ENCODE measurements at places on chromosomes 7 and 10.

DNA sequence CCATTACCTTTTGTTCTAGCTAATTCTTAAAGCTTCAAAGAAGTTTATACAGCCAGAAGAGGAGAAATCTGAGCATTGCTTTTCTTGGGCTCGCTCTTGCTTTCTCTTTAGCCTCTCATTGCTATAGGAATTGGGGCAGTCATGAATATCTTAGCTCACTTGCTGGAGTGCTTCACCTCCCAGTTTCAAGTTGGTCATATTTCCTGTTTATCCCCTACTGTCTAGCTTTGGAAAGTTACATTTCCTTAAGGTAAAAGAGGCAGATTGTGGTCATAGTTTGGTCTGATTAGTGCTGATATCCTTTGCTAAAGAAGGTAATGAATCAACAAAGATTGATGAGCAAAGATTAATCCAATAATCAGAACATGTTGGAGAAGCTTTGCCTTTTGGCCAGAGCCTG, 77.7 kb upstream of the GLI3 start:
- no peak for DNase-seq

- DNase-seq: no peak
These were observed 7.2 kb downstream of the INA start for GRCh38 chr10:103284170-103284569.

DNA sequence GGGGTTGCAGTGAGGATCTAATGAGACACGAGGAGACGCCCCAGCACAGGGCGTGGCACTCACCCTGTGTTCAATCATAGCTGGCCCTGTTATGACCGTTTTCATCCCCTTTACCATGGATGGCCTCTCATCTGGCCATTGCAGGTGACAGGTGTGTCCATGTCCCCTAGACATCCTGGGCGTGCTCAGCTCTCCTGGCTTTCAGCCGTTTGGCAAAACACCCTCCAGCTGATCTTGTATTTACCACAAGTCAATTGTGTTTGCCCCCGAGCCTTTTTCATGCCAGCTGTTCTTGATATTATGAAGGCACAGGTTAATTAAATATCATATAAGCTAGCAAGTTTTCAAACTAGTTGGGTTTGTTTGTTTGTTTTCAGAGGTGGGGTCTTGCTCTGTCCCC, 97.1 kb downstream of the CHST15 start:
- DNase-seq: no peak

DNA sequence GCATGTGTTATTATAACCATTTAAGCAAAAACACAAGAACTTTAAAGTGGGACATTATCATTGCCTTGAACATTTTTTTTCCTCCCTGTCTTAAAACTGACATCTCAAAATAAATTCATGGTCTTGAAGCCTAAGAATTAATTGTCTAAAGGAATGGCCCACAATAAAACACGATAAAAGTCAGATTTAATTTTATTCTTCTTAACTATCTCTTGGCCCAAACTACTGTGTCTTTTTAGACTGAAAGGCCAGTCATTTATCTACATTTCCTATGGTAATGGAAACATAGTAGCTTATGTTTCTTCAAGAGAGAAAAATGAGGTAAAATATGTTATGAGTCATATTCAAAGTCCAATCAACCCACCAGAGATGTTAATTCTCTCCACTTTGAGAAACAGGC, 24.4 kb upstream of the ETV1 start:
- no peak for DNase-seq

DNA sequence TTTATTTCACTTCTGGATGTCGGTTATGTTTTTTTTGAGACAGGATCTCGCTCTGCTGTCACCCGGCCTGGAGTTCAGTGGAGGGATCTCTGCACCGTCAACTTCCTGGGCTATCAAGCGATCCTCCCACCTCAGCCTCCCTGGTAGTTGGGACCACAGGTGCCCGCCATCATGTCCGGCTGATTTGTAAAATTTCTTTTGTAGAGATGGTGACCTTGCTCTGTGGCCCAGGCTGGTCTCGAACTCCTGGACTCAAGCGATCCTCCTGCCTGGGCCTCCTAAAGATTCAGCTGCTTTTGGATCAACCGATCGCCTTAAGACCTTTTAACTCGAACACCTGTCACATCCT, 606 bp upstream of the RABGEF1 start:
- no peak for DNase-seq

- no peak for DNase-seq
These were observed 99.7 kb downstream of the MAPK8 start for GRCh38 chr10:48406204-48406603.

GRCh38 chr7:20581956-20582355, 33.5 kb upstream of the ABCB5 start:
- no peak for DNase-seq

DNA sequence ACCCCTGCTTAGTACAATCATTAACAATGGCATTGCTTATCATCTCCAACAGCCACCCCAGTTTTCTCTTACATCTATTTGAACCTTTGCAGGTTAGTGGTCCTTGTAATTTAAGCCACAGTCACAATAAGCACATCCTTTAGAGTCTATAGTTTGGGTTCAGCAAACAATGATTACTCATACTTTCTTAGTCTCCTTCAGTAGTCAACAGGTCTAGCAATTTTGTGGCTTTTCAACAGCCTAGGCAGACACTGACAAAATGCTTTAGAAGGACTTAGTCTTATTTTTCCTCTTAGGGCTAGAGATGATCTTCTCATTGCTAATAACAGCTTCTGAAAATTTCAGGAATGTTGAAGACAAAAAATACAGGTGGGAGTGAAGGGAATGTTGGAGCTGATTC, 32.3 kb upstream of the FAM204A start:
- no peak for DNase-seq

GRCh38 chr7:87217983-87218653, 1.4 kb downstream of the TMEM243 start:
- no peak for DNase-seq

DNA sequence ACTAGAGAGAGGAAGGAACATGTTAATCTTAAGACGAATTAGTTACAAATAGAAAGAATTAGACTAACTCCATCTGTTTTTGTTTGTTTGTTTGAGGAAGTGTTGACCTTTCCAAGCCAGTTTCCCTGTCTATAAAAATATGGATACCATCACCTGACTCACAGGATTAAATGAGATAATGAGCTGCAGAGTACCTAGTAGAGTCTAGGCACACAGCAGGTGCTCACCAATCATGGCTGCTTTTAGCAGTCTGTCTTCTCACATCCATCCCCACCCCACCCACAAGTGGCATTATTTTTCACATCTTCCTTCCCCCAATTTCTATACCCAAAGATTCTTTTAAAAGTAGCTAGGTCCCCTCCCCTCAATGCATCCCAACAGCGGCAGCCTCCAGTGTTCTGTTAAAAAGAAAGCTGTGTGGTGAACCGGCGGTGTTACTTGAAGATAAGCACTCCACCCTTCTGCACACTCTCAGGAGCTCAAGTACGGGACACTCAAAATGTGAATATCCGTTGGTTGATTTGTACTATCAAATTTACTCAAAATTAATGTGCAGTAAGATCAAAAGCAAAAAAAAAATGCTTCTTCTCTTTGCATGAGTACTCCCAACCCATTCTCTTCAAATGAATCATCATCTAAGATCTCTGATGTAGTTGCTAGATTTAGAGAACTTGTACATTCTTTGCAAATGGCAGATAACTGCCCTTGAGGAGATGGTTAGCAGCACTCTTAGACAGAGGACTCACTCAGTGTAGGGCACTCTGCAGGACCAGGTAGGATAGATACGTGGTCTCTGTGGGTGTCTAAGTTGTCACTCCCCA, 145.4 kb upstream of the ASAH2 start:
- no peak for DNase-seq

DNA sequence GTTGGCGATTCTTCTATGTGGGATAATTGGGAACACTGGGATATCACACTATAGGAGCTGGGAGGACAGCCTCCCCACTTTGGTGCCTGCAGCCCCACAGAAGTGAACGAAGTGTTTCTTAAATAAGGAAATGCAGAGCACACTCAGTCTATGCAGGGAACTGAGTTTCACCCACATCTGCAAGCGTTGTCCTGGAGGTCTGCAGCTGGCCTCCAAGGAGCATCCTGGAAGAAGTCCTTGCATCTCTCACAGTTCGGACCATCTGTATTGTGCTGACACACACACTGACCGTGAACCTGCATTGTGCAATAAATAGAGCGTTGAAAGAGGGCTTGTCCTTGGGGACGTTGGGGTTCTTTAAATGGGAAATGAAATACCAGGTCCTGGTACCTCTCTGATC, 25.8 kb downstream of the LAMB4 start:
- no peak for DNase-seq

DNA sequence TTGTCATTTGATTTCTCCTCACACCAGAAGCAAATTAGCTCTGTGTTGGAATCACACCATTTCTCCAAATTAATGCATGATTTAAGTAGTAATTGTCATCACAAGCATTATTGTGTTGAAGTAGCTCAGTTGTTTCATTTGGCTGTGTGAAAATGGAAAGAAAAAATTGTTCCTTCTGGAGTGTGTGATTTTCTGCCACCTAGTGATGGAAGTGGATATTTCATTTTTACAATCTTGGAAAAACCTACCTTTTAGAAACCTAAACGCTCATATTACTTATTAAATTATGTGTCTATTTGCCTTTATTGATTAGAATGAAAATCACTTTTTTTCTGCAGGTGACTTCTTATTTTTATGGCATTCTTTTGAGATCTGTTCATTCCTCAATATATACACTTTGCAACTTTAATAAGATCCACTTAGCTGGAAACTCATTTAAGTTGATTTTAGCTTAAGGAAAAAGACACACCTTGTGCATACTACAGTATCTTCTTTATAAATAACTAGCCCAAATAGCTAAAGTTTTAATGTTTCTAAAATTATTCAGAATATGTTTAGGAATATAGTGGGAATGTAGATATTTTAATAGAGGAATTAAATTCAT, 50.0 kb downstream of the SRI start:
- DNase-seq: no peak

- no peak for DNase-seq
These were observed 4.8 kb downstream of the GPR146 start for GRCh38 chr7:1049006-1049741.

- DNase-seq: no peak
These were observed 568.1 kb upstream of the LRRN3 start for GRCh38 chr7:110522761-110523200.

DNA sequence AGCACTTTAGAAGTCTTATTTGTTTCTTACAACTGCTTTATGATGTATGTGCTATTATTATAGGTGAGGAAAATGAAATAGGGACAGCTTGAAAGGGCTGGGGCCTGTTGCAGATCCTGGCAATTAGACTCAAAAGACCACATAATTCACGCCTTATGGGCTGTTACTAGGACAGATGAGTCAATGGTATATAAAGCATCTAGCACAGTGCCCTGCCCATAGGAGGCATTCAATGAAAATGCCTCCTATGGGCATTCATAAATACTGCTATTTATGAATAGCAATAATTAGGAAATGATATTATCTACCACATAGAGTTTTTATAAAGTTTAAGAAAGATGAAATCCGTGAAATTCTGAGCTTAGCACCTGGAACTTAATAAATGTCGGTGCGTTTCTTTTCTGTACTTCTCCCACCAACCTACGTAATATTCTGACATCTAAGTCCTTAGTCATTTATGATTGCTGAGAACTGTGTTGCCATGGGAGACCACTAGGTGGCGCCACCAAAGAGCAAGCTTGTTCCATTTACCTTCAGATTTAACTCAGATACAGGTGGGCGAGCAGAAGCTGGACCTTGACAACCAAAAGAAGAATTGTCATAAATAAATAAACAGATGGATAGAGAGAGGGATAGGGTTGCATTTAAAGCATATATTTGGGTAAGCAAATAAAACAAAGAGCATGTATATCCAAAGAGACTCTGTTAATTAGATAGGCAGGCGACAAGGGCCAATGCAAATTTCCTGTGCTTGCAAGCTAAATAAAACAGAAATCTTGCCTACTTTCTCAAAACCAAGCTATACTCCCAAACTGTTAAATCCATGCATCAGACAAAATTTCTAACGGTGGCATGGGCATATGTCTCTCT, 699.9 kb downstream of the INHBA start:
- no peak for DNase-seq

DNA sequence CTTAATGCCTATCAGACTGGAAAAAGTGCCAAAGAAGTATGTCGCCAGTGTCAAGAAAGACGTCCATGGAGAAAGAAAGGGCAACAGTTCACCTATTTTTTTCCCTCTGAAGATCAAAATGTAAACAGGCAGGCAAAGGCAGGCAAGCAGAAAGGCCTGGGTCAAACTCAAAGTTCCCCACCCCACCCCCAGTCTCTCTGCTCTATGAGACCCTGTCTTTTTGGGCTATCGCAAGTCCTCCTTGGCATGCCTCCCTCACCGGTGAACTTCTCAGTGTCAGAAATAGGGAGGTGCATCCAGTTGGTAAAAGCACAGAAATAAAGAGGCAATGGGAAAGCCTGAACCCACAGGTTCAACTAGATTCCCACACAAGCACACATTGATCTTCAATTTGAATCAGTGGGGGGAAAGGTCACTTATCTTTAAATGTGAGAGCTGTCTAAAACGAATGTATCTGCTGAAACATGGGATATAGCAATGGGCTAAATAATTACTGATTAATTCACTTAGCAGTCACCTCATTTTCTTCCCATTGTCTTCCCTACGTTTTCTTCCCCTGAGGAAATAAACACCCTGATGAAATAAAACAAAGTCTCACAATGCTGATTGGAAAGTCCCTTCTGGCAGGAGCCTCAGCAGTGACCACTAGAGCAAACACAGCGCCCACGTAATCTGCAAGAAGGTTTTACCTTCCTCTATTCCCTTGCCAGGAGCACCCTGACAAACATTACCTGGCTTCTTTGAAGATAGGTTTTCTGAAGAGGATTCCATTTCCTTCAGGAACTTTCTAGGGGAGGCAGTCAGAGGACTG, 31.1 kb downstream of the JAZF1 start:
- no peak for DNase-seq

- no peak for DNase-seq
These were observed 53.4 kb upstream of the FHIP2A start for GRCh38 chr10:114767986-114768821.

- no peak for DNase-seq
These were observed 5.2 kb downstream of the CLIP2 start for GRCh38 chr7:74294191-74294998.

- no peak for DNase-seq
These were observed 139.3 kb downstream of the MBL2 start for GRCh38 chr10:52633266-52633665.

GRCh38 chr7:79453266-79453557, 255 bp downstream of the MAGI2 start:
- DNase-seq: no peak

DNA sequence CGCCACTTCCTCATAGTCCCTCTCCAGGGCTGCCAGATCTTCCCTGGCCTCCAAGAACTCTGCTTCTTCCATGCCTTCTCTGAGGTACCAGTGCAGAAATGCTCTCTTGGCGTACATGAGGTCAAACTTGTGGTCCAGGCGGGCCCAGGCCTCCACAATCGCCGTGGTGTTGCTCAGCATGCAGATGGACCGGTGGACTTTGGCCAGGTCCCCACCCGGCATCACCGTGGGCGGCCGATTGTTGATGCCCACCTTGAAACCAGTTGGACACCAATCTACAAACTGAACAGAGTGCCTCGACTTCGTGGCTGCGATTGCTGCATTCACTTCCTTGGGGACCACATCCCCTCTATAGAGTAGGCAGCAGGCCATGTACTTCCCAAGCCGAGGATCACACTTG, 11.1 kb downstream of the TUBAL3 start:
- DNase-seq: no peak

- no peak for DNase-seq
These were observed 9.5 kb downstream of the WAPL start for GRCh38 chr10:86512137-86512536.
